ENCODE measurements at places on chromosomes 3 and 15.

- DNase-seq = no peak
Measured at GRCh38 chr3:42662813-42663535, 9.5 kb downstream of the ZBTB47 start.

GRCh38 chr3:183912895-183913579 lies 28.4 kb upstream of the PARL start:
- DNase-seq = no peak

DNA sequence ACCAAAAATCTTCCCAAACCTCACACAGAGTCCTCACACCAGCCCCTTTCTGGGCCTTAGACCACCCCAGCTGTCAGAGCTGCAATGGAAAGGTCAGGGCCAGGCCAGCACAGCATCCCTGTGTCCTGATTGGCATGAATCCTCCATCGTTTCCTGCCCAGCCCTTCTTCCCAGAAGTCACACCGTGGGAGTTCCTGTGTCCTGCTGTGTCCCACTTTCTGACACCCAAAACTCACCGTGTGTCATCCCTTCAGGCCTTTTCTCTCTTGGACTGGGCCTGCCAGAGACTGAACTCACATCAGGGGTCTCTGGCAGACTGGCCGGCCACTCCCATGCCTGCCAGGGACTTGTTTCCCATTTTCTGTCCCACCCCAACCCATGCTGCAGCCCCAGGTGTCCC lies 32.5 kb upstream of the CHRNB4 start:
- DNase-seq = no peak

DNA sequence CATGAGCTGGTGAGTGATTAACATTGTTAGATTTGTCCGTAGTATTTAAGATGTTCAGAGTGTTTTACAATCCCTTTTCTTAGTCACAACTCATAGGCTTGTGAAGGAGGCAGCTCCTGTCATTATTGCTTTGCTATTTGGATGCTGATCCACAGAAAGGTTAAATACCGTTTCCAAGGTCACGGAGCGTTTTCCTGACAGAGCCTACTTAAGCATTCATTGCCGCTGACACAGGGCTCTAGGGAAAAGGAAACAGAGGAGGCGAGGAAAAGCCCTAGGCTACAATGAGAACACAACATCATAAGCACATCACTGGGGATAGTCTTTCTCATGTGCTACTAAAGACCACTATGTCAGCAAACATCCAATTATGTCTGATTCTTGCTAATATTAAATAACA lies 38.5 kb upstream of the CPB1 start:
- no peak for DNase-seq

DNA sequence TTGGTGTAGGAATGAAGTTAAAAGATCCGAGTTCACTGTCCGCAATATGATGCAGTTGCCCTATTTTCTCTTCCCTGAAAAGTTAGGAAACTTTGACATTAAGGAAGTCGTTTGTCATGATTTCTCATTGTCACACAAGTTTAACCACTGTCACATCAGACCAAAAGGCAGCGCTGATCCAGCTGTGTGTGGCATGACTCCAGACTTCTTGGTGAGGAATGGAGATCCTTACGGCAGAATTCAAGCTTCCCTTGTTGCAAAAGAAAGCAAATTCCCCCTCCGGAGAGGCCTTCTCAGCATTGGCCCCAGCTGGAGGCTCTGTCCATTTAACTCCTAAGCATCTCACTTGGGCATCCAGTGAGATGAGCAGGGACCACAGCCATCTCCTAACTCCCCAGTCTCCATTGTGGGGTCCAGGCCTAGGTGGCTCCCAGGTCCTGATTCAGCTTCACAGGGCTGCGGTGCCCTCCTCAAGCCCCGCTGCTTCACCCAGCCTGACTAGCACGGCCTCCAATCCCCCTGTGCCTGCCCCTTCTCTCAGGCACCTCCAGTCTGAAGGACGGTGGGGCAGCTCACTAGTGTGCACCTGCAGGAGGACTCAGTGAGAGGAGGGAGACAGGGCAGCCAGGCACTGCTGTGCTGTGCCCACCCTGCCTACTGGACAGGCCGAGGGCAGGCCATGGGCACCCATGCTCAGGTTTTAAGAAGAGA lies 159.5 kb downstream of the CHSY1 start:
- DNase-seq = no peak

GRCh38 chr15:90059208-90059985 lies 42.9 kb downstream of the IDH2 start:
- no peak for DNase-seq

GRCh38 chr15:80967991-80968510 lies 21.6 kb downstream of the MESD start:
- DNase-seq = no peak

DNA sequence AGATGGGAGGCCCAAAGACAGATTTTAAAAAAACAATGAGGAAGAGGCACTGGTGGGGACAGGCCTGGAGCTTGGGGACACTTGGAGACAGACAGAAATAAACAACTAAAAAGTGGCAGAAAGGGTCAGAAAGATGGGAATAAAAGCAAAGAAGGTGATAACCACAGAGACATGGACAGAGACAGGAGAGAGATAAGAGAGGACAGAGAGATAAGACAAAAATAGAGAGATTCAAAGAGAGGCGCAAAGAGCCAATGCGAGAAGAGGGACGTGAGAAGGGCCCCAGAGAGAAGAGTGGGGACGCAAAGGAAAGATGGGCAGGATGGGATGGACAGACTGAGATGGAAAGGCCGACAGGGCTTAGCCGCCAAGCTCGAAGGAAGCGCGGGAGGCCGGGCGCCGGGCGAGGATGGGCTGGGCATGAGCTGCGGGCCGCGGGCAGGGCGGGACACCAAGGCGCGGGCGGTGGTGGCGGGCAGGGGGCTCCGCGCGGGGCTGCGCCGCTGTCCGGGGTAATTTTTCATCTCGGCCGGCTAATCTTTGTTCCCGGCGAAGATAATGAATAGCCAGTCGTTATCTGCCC lies 3.1 kb upstream of the GATA2 start:
- no peak for DNase-seq

DNA sequence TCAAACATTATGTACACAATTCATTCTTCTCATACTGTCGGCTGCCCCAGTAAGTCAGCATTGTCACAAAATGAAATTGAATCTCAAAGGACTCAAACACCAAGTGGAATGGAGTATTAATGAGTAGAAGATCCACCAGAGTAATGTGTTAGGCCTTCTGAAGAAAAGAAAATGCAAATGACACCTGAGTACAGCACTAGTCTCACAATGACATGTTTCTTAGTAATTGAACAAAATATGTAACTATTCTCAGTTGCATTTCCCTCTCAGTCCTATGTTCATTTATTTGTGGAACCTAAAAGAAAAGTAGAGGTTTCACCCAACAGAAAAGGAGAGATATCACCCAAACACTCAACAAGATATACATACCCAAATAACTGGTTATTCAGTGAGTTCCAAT lies 283.9 kb upstream of the THBS1 start:
- no peak for DNase-seq

DNA sequence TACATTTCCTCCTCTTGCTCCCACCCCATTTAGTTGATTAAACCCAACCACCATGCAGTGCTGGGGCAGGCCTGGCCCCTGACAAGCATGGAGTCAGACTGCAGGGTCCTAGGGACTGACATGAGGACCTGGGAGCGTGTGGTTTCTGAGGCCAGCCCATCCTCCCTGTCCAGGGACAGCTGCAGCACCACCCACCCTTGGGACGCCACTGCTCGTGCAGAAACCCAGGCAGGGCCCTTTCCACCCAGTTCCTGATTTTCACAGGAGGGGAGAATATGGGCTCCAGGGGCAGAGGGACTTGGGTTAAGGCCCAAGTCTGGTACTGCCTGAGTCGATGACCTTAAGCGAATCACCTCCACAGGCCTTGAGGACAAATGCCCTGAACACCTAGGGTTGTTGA lies 23.7 kb downstream of the PLXND1 start:
- DNase-seq = no peak

- no peak for DNase-seq
Measured at GRCh38 chr3:25727316-25727715, 55.9 kb downstream of the NGLY1 start.

All from RWPE1 (cell line).